Central memory CD4-positive, alpha-beta T cell (primary cell): ENCODE measurements at places on chromosomes 3 and 15.

GRCh38 chr15:57897870-57898269, 167.6 kb downstream of the ALDH1A2 start:
- no peak for DNase-seq

DNA sequence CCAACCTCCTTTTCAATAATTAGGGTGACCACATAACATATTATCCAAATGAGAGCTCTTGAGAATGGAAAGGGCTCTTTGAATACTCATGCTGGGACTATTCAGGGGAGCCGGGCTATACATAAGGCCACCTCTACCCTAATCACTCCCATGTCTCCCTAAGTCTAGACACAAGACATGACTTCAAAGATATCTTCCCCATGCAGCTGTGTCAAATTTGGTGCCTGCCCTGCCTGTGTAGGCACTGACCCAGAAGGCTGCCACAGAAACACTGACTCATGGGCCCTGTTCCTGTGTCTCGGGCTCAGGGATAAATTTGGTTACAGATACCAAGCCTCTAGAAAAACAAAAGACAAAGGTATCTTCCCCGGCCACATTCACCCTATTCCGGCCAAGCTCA, 70.3 kb downstream of the MYLK start:
- no peak for DNase-seq

DNA sequence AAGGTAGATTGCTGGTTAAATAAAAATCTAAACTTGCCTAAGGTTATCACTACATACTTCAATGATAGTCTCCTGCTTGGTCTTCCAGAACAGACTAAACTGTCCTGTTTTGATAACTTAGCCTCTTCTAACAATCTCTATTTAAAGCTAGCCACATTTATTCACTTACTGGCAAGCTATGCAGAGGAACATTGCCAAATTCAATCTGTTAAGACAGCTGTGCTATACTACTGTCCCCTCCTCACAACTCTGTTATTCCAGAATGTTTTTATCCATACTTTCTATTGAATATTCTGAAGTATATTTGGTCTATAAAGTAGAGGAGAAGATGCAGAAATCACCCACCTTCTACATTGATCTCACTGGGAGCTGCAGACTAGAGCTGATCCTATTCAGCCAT, 594.0 kb upstream of the CCDC54 start:
- no peak for DNase-seq

DNA sequence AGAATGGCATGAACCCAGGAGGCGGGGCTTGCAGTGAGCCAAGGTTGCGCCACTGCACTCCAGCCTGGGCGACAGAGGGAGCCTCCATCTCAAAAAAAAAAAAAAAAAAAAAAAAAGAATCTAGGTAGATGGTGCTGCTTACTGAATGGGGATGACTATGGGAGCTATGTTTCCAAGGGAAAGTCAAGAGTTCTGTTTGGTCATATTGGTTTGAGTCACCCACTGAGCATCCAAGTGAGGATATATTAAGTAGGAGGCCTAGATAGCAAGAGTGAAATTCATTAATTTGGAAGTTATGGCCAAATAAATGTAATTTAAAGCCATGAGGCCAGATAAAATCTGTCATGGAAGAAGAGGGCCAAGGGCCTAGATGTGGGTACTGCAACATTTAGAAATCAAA, 9.0 kb upstream of the UACA start:
- no peak for DNase-seq

- no peak for DNase-seq
Observed at GRCh38 chr3:170942011-170942410, 33.6 kb upstream of the EIF5A2 start.

- DNase-seq, result no peak
Observed at GRCh38 chr3:181173227-181173626, 183.7 kb upstream of the DNAJC19 start.

GRCh38 chr3:64291345-64291744, 66.1 kb upstream of the PRICKLE2 start:
- no peak for DNase-seq

DNA sequence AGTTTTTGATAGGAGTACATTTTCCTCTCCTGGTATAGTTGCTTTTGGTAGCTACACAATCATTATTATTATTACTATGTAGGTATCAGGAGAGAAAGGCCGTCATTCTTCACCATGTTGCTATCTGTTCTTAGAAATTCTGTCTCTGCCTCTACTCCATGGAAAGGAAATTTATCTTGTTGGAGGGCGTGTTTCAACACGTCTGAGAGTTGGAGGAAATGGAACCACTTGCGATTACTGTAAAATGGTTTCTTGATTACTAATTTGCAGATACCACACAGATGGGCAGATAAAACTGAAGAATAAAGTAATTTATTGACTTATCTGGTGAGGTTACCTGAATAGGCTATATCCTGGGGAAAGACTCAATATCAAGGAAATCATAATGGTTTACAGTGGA, 488.4 kb downstream of the NR2F2 start:
- DNase-seq, result no peak

DNA sequence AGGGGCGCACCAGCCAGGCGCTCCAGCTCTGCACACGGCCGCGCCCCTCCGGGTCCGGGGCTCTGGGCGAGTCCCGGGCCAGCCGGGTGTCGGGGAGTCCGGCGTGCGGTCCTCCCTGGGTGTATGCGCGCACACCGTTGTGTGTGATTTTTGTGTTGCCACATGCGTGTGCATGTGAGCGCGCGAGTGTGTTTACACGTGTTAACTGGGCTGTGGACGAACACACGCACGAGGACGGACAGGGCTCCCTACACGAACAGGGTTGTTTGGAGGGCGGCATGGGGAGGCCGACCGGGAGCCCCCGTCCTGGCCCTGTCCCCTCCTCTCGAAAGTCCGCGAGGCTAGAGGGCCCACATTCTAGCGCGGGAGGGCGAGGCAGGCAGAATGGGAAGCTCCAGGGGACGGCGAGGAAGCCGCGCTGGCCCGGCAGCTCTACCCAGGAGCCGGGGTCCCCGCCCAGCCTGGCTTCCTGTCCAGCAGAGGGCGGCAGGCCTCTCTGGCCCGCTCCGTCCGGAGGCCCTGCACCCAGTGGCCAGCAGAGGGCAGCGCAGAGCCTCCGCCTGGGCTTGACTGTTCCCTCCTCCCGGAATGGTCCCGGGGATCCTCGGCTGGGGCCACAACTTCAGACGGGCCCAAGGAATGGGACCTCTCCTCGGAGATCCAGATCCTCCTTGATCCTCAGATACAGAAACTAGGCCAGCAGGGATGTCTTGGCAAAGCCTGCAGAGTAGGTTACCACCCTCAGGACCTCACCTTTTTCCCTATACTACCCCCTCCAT, 611 bp upstream of the LINGO1 start:
- no peak for DNase-seq

GRCh38 chr3:61884794-61885193, 323.4 kb downstream of the PTPRG start:
- DNase-seq, result no peak

DNA sequence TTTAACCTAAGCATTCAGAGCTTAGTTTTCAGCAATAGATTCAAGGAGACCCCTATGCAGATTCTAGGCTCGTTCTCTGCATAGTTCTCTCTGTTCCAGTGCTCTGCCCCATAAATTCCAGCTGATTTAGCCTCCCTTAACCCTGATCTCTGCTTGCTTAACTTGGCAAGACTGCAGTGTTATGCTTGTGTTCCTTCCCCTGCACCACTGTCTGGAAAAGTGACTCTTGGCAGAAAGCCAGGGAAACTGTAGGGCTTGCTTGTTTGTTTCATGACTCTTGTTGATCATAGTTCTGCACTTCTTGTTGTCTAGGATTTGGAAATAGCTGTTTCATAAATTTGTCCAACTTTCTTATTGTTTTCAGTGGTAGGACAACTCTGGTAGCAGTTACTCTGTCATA, 40.1 kb downstream of the ANAPC13 start:
- no peak for DNase-seq

- no peak for DNase-seq
Observed at GRCh38 chr3:56222866-56223265, 245.4 kb downstream of the ERC2 start.

DNA sequence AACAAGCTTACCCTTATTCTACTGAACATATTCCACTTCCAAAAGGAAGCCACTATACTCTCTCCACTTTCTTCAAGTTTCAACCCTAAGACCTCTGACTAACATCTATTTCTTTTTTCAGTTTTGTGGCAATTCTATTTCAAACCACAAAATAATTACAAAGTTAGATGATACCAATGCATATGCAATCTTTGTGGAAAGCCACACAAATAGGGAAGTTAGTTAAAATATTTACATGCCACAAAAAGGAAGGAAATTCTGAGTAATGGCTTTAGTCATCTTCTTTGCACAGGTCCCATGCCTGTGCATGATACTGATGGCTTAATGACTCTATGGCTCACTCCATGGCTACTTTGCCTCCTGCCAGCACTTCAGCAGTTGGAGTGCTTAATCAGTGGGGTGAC, 57.0 kb upstream of the MCTP2 start:
- no peak for DNase-seq

DNA sequence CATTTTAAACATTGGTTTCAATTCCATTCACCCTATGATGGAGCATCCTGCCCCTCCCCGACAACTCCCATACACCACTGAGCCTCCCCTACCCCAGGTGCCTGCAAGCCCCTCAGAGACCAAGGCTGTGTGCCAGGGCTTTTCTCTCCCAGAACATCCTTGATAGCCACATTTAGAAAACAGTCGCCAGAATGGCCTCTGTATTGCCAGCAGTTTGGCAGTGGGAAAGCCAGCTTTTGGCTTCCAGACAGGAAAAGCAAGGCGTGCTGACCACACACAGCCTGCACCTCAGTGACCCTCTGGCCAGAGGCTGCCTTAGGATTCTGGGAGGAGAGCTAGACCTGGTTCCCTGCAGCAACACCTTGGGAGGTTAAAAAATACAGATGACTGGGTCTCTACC, 18.2 kb upstream of the HRH1 start:
- no peak for DNase-seq

GRCh38 chr3:69252631-69253030, 130.2 kb upstream of the LMOD3 start:
- DNase-seq, result no peak

DNA sequence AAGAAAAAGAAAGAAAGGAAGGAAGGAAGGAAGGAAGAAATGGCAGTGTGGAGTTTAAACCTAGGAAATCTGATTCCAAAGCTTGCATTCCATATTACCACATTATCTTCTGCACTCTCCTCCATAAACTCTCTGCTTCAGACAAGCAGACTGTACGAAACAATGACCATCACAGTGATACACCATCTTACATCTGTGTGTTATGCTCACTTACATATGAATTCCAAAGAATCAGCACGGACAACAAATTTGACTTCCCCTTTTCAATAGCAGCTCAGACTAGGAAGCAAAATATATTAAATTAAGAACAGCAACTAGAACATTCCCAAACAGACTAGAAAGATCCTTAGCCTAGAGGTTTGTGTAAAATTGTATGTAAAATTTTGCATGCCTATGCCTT, 18.0 kb upstream of the PPM1L start:
- DNase-seq, result no peak

GRCh38 chr3:167361306-167361705, 18.8 kb downstream of the ZBBX start:
- DNase-seq, result no peak

GRCh38 chr3:59836531-59836930, 786.7 kb upstream of the CFAP20DC start:
- DNase-seq, result no peak

DNA sequence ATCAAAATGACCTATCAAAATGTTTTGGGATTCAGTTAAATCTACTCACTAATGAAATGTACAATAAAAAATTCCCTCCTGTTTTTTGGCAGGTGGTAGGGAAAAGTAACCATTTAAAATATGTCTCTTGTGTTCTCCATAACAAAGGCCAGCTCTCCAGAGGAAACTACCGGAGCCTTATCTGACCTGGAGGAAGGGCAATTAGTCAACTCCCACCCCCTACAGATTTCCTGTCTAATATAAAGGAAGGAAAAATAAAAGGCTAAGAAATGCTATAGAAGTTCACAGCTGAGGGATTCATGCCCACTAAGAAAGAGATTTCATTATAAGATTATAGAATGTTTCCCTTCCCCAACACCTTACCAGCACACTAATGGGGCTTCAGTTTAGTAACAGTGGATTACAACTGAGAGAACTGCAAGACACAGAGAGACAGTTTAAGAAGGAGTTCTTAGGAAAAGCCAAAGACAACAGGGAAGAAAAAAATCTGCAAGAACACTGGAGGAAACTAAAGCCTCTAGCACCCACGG, 376.5 kb upstream of the KCNMB2 start:
- no peak for DNase-seq
